Erythroblast (primary cell): ENCODE measurements at places on chromosomes 1 and 21.

- no peak for DNase-seq
Observed at GRCh38 chr1:39522661-39523567, 31.5 kb downstream of the BMP8A start.

DNA sequence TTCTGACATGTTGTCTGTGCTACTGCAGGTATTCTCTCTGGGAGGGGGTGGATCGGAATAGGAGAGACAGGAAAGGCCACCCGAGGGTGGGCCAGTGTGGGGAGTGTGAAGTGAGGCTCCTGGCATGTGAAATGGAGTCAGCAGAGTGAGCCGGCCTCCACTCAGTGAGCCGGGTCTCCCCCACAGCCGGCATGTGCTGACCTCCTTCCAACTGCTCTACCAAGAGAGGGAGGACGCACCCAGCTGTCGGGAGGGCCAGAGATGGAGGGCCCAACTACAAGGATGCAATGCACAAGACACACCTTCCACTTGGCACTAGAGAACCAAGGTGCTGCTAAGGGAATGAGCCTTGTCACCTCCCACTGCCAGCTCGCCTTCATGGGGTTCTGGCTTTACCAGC is 28.2 kb upstream of the CLSTN1 start:
- no peak for DNase-seq

DNA sequence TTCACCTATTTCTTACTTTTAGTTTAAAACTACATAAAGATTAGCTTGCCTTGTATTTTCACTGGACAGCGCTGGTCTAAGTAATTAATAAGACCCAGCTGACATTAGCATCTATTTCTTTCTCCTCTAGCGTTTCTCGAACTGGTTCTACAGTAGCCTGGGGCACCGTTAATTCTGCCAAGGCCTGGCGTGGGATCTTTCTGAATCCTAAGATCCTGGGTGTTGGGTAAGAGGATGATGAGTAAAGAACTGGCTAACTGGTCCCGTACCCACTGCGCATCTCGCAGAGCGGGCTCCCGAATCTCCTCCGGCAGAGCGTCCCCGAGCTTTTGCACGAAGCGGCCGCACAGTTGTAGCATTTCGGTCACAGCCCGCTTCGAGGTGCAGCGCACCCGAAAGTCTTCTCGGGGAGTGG is 309 bp downstream of the NSL1 start:
- DNase-seq, result peak; percentile 90

DNA sequence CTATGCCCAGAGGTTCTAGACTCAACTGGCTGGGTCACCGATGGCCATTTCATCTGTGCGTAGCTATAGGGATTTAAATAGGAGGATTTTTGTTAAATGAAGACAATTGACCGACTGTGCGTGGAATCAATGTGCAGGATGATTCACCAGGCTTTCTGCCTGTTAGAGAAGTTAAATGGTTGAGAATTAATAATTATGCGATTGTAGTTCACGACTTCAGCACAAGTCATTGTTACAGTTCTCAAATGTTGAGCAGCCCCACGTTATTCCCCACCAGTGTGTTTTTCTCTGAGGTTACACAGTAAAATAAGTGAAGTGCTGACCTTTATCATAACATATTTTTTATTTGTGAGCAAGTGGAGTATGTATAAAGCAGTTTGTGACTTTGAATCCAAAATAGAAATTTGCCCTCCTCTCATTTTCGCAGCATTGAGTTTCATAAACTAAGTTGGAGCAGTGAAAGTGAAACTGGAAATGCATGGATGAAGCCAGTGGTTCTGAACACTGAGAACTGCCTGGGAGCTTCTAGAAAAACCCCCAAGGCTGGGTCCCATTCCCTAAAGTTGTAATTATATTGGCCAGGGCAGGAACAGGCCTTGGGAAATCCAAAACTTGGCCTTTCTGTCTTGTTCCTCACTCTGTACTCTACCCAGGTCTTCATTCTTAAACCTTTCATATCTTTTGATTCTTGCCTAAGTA is 102.6 kb downstream of the GALNT2 start:
- DNase-seq, result peak; percentile 30

- DNase-seq, result no peak
Observed at GRCh38 chr1:222058249-222058648, 316.4 kb upstream of the DUSP10 start.

GRCh38 chr1:29500041-29500440 is 263.7 kb downstream of the PTPRU start:
- DNase-seq, result no peak

DNA sequence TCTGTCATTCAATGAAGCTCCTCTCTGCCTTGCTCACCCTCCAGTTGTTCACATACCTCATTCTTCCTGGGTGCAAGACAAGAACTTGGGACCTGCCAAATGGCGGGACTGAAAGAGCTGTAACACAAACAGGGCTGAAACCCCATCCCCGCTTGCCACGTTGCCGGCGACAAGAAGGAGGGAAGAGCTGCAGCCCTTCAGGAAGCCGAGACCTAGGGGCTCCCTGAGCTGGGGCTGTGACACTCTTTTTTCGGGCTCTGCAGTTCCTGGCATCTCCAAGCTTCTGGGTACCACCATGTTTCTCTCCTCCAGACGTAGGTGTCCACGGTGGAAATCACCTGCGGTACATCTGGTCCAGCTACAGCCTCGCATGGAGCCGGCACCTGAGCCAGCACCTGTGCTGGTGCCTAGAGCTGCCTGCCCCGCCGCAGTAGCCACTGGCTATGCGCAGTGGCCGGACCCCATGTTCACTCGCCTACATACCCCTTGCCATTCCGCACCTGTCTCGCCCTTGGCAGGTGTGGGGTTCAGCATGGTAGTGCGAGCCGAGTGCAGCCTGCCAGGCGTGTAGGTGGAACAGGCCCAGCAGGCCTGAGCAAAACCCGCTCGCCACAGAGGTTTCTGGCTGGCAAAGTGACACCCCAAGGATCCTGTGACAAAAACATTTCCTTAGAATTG is 367.0 kb upstream of the NEGR1 start:
- DNase-seq, result no peak

DNA sequence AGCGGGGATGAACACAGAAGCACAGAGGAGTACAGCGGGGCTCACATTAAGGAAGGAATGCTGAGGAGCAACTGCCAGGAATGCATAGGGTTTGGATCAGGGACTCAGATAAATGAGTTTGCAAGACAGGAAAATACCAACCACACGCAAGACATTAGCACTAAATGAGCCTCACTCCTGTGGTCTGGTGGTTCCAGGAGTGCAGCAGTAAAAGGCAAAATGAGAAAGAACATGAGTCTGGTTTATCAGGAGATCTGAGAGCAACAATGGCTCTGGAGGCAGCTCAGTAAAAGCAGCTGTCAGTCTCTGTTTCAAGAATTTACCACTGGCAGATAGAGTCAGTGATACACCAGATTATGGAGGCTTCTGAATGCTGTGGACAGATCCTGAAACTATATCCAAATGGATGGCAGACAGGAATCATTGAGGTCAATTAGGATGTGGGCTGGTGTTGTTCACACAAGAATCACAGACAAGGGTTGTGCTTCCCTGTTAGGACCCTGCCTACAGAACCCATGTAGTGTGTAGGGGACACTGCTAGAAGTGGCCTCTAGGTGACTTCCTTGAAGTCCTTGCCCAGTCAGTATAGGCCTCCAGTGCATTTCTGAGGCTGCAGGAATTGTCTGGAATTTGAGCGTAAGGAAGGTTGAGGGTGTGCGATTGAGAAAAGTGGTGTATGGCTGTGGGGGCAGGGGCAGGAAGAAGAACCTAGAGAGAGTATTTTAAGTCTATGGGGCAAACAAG is 50.3 kb downstream of the CASQ2 start:
- DNase-seq, result no peak

GRCh38 chr1:183092350-183092749 is 69.1 kb downstream of the LAMC1 start:
- DNase-seq, result no peak

- no peak for DNase-seq
Observed at GRCh38 chr1:167791281-167792187, 69.8 kb downstream of the MPZL1 start.

DNA sequence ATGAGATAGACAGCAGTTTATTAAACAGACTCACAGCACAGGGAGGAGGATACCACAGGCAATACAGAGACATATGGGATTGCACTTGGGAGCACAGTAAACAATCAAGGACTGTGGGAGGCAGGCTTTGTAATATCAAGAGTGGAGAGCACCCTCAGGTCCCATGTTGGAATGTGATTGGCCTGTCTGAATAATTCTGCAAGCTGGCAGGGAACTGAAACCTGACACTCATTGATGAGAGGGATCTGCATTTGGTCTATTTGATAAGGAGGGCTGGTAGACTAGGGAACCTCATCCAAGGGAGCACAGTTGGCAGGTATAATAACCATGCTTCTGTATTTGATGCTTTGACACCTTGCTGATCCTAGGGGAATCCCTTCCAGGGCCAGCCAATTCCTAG is 69.9 kb upstream of the PRMT6 start:
- no peak for DNase-seq

GRCh38 chr1:160408864-160409263 is 8.5 kb downstream of the VANGL2 start:
- no peak for DNase-seq

DNA sequence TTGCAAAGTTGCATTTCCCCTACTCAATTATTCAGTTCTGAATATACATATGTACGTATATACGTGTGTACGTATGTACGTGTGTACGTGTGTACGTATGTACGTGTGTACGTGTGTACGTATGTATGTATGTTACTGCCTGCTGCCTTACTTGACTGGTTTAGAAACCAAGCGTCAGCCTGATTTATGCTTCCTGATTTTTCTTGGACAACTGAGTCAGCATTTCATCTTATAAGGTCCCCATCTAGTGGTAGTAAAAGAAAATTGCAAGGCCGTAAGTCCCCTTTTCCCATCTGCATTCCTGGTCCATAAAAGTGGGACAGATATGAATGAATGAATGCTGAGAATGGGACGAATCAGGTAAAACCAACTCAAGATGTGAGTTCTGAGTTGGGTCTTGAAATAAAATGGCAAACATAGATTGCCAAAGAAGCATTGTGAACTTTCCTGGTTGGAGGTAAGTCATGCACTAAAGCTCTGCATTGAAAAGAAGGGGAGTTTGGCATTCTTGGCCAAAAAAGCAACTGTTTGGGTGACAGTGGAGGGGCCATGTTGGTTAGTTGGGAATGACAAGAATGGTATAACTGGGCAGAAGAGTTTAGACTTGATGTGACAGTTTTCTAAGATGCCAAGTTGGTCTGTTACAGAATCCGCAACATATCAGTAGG is 76.4 kb upstream of the DNAH14 start:
- DNase-seq, result no peak

- DNase-seq, result peak; percentile 25
Observed at GRCh38 chr1:165144757-165145397, 211.6 kb downstream of the LMX1A start.

- no peak for DNase-seq
Observed at GRCh38 chr1:12406211-12407021, 176.6 kb downstream of the VPS13D start.

DNA sequence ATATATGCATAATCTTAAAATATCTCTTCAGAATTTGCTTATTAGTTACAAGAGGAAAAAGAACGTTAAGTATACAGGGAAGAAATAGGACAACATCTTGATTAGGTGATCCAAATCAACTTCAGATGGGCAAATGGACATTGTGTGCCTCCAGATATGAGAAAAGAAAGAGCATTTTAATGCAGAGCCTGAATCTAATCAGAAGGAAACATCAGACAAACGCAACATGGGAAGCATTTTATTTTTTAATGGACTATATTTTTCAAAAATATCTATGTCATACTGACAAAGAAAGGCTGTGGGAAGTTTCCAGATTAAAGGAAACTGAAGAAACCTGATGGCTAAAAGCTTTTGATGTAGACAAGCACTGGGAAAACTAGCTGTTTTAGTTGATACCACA is 51.3 kb upstream of the HOOK1 start:
- DNase-seq, result no peak

GRCh38 chr1:199084293-199084692 is 445.5 kb downstream of the PTPRC start:
- DNase-seq, result no peak

DNA sequence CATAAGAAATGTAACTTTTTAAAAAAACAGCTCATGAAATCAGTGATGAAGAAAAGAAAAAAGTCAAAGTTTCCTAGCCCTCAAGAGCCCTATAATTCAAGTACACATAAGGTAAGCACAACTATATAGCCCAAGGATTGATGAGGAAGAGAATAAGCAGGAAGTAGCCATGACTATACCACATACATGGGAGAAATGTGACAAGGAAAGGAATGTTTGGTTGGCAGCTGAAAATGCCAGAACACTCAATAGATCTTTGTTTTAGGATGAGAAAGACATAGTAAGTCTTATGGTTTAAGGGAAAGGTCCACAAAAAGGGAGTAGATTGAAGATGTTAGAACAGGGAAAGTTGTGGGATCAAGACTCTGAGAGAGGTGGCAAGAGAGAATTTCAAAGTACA is 5.7 kb downstream of the DOCK7 start:
- DNase-seq, result no peak

DNA sequence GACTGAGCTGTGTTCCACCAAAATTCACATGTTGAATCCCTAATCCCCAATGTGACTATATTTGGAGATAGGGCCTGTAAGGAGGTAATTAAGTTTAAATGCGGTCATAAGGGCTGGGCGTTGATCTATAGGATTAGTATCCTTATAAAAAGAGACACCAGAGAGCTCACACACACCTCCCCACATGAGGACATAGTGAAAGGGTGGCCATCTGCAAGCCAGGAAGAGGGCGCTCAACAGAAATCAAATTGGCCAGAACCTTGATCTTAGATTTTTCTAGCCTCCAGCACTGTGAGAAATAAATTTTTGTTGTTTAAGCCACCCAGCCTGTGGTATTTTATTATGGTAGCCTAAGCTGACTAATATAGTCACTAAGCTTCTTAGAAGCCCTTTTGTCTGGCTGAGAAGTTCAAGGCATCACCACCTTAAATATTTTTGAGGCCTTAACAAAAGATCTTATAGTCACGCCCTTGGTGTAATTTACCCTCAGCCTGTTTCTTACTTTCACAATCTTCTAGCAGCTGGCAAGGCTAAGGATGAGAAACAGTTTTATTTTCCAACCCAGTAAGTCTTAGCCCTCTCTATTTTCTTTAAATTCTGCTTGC is 28.8 kb downstream of the GORAB start:
- DNase-seq, result no peak

- DNase-seq, result no peak
Observed at GRCh38 chr21:29649406-29649814, 290.4 kb downstream of the GRIK1 start.
